Left renal cortex interstitium (tissue), 4 donors: ENCODE measurements at places on chromosomes 7 and 10. TPM values are rescaled to one million over a fixed set of nuclear protein-coding genes. Genes with fewer than 3 reads are reported as not detected.

Gene MMP21
- 0.41 TPM for polyA plus RNA-seq

Gene PTPN20
- polyA plus RNA-seq = 1.4 TPM

Gene ADAP1
- polyA plus RNA-seq = 22.3 TPM

Gene CFAP69
- 12.3 TPM for polyA plus RNA-seq

Gene PPP1R17
- not detected for polyA plus RNA-seq

Gene CLIP2
- polyA plus RNA-seq = 34.0 TPM

Gene HGF
- polyA plus RNA-seq = 1.9 TPM

Gene TRA2A
- 327 TPM for polyA plus RNA-seq
